ENCODE measurements at places on chromosomes 16 and 17.

- H3K27me3 ChIP-seq, result no peaks in the 10 kb centered on the region
- no peak overlapping the region for H3K27ac ChIP-seq
- no peaks in the 10 kb centered on the region for H3K4me1 ChIP-seq
- H3K4me3 ChIP-seq, result no peak overlapping the region
- DNase-seq, result no peak
These were observed 44.5 kb downstream of the VMP1 start for GRCh38 chr17:59751955-59752413.

- DNase-seq, result no peak
- H3K4me3 ChIP-seq, result no peak overlapping the region
- no peak overlapping the region for H3K27ac ChIP-seq
These were observed 606.9 kb upstream of the SALL1 start for GRCh38 chr16:51757921-51758479.

GRCh38 chr17:871751-872519, 89.8 kb downstream of the MRM3 start:
- no peaks in the 10 kb centered on the region for H3K36me3 ChIP-seq
- no peak overlapping the region for H3K27ac ChIP-seq
- H3K4me3 ChIP-seq, result no peak overlapping the region
- H3K4me1 ChIP-seq, result no peaks in the 10 kb centered on the region
- DNase-seq, result no peak

DNA sequence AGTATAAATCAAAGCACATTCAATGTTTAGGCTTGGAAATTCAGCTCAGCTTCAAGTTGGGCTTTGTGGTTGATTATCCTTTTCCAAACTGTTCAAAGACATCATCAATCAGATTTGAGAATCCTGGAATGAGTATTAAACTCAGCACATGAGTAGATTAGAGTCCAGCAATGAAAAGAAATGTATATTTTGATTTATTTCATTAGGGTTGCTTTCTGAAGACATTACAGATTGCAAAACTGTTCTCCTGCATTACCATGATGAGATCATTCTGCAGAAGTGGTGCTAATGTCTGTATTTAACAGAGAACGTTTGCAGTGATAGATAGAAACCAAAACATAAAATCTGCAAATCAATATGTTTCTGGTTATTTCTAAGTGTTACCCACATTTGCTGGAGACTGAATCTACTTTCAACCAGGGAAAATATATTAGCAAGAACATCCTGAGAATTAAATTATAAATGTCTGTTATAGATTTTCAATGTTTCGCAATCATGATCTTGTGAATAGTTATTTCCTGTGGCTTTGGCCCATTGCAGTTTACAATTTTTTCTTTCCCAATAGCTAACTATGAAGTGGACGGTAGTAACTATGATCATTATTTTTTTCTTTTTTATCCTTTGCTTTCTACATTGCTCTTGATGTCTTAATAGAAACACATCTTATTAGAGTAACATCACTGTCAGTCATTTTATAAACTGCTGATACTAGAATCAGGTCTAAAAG, 1125.7 kb upstream of the GOT2 start:
- no peaks in the 10 kb centered on the region for H3K36me3 ChIP-seq
- H3K27me3 ChIP-seq, result no peaks in the 10 kb centered on the region
- no peaks in the 10 kb centered on the region for H3K4me1 ChIP-seq
- no peak for DNase-seq
- H3K27ac ChIP-seq, result no peak overlapping the region
- no peak overlapping the region for H3K4me3 ChIP-seq

DNA sequence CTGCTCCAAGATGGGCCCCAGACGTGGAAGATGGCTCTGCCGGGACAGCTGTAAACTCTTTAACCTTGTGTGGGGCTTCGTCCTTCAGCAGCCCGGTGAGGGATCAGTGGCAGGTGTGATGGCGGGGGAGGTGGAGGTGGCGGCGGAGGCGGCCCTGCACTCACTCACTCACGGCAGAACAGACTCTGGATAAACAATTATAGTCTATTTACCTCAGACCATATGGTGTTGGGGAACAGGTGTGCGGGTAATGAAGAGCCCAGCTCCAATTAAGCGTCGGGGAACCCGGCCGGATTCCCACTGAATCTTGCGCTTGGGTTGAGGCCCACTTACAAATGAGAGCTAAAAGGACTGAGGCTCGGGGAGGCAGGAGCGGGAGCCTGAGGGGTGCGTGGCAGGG, 104.3 kb upstream of the SDK2 start:
- no peak overlapping the region for H3K27ac ChIP-seq
- DNase-seq, result no peak
- H3K4me1 ChIP-seq, result no peaks in the 10 kb centered on the region
- peaks cover 91% of the 10 kb centered on the region for H3K27me3 ChIP-seq
- no peak overlapping the region for H3K4me3 ChIP-seq

- no peaks in the 10 kb centered on the region for H3K36me3 ChIP-seq
- H3K4me3 ChIP-seq, result no peak overlapping the region
- H3K27me3 ChIP-seq, result no peaks in the 10 kb centered on the region
- no peak for DNase-seq
These were observed 41.7 kb downstream of the SMPD3 start for GRCh38 chr16:68406458-68407152.

- H3K27ac ChIP-seq, result no peak overlapping the region
- H3K4me1 ChIP-seq, result peaks cover 12% of the 10 kb centered on the region
These were observed 12.2 kb upstream of the CXCL16 start for GRCh38 chr17:4751932-4752331.

- H3K36me3 ChIP-seq, result no peaks in the 10 kb centered on the region
- no peak for DNase-seq
- no peak overlapping the region for H3K27ac ChIP-seq
- no peaks in the 10 kb centered on the region for H3K4me1 ChIP-seq
- H3K4me3 ChIP-seq, result no peak overlapping the region
These were observed 17.7 kb upstream of the SMURF2 start for GRCh38 chr17:64679710-64680216.

GRCh38 chr17:876272-876671, 94.1 kb downstream of the MRM3 start:
- H3K27me3 ChIP-seq, result peaks cover 95% of the 10 kb centered on the region
- no peak overlapping the region for H3K4me3 ChIP-seq
- no peak for DNase-seq
- H3K36me3 ChIP-seq, result no peaks in the 10 kb centered on the region

GRCh38 chr16:7363422-7364417, 31.1 kb downstream of the RBFOX1 start:
- no peak overlapping the region for H3K4me3 ChIP-seq
- H3K27ac ChIP-seq, result no peak overlapping the region
- no peaks in the 10 kb centered on the region for H3K4me1 ChIP-seq
- no peaks in the 10 kb centered on the region for H3K27me3 ChIP-seq
- no peaks in the 10 kb centered on the region for H3K36me3 ChIP-seq

DNA sequence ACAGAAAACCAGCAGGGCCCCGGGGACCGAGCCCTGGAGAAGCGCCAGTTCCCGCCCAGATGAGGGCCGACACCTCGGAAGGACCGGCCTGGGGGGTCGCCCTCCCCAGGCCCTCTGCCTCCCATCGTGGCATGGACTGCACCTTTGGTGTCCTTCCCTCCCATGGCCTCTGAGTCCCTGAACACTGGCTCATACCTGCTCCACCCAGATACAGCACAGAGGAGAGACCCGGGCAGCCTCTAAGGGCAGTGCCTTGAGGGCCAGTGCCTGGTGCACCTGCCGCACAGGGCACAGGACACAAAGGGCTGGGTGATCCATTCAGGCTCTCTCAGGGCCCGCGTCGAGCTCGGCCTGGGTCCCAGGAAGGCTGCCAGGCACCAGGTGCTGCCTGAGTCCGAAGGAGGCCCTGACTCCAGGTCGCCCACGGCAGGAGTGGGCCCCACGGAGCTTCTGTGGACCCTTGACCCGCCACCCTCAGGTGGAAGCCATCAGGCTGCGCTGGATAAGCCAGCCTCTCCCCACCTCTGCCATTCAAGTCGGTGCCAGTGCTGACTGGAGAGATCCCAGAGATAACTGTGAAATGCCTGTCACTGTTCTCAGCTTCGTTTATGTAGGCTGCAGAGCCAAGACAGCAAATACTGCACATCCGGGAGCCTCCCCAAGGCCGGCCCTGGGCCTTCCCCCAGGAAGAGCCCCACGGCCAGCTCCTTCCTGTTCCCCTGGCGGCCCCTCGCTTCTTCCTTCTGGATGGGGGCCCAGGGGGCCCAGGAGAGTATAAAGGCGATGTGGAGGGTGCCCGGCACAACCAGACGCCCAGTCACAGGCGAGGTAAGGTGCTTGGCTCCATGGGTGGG, at the start of gene ZG16B:
ZG16B (plus strand) TSS at position 803 of the 854 bp plus-strand sequence. CDS start 139 bp downstream, outside the sequence.
- no peak for DNase-seq
- no peak within 1 kb of the TSS for H3K27ac ChIP-seq
- H3K27me3 ChIP-seq, result peaks cover 91% of the 10 kb centered on the region

GRCh38 chr17:45383003-45383402, 49.7 kb downstream of the ARHGAP27 start:
- no peaks in the 10 kb centered on the region for H3K36me3 ChIP-seq
- H3K27me3 ChIP-seq, result no peaks in the 10 kb centered on the region
- H3K4me3 ChIP-seq, result no peak overlapping the region
- H3K4me1 ChIP-seq, result peaks cover 12% of the 10 kb centered on the region
- no peak for DNase-seq

- no peak overlapping the region for H3K27ac ChIP-seq
- no peaks in the 10 kb centered on the region for H3K27me3 ChIP-seq
- no peak for DNase-seq
- H3K36me3 ChIP-seq, result no peaks in the 10 kb centered on the region
- no peak overlapping the region for H3K4me3 ChIP-seq
These were observed 10.0 kb upstream of the SLC4A1 start for GRCh38 chr17:44277976-44278375.
